Thyroid gland (tissue), 4 donors: ENCODE measurements at places on chromosomes 5 and 9. TPM values are rescaled to one million over a fixed set of nuclear protein-coding genes. Genes with fewer than 3 reads are reported as not detected.

The NR6A1 gene
- total RNA-seq: 15.3 TPM

The SLC36A2 gene
- total RNA-seq: not detected

The SEMA6A gene
- 27.6 TPM for total RNA-seq

The TMC1 gene
- total RNA-seq: not detected

The CNTNAP3B gene
- total RNA-seq: 7.8 TPM

The CNTFR gene
- total RNA-seq: 13.9 TPM

The MOCS2 gene
- 76.3 TPM for total RNA-seq
